Occipital lobe (tissue), 3 donors: ENCODE measurements at places on chromosomes 7 and 10.

GRCh38 chr7:30157204-30157603 is 22.4 kb downstream of the MTURN start:
- no peak for DNase-seq

DNA sequence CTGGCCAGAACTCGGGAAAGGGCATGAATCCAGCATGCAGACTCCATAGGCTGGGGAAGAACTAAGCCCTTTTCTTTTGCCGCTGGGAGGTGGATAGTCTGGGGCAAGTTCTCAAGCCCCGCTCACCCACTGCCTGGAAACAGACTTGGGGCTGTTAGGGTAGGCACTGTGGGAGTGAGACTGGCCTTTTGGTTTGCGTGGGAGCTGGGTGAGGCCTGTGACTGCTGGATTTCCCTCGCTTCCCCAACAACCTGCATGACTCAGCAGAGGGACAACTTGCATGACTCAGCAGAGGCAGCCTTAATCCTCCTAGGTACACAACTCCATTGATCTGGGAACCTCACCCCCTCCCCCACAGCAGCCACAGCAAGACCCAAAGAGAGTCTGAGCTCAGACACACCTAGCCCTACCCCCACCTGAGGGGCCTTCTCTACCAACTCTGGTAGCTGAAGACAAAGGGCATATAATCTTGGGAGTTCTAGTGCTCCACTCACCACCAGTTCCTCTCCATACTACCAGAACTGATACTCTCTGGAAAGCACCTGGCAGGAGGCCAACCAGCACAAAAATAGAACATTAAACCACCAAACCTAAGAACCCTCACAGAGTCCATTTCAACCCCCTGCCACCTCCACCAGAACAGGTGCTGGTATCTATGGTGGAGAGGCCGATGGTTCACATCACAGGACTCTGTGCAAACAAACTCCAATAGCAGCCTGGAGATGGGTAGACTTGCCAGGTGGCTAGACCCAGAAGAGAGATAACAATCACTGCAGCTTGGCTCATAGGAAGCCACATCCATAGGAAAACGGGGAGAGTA is 81.4 kb upstream of the LAMB4 start:
- DNase-seq, result no peak

DNA sequence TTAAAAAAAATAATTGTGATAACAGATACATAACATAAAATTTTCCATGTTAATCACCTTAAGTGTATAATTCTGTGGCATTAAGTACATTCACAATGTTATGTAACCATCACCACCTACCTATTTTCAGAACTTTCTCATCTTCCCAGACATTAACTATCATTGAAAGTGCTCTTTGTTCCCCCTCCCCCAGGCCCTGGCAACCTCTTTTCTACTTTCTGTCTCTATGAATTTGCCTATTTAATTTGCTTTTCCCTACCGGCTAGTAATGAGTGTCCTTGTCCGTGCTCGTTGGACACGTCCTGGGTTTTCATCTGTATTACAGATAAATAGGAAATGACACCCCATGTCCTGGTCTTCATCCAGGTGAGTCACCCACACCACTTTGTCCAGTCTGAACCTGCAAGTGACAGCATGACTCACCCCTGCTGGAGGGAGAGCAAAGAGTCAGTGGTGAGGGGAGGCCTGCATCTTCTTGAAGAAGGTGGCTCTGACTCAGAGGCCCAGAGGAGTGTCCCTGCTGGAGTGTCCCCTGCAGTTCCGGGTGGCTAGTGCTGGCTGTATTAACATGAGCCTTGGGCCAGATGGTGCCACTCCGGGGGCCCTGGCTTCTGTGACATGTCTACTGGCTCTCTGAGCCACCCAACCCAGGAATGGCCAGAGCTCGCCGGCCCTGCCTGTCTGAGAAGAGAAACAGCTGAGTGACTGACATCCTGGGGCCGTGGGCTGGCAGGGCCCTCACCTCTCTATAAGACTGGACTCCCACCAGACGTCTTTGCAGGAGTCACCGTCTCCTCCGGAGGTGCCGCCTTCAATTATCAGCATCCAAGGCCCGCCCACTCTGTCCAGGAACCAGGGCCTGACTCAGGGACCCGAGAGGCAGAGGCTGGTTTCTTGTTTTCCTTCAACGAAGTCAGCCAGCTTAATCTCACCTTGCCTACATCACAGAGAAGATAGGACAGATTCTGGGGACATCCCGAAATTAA is 503.2 kb upstream of the MKI67 start:
- no peak for DNase-seq

- DNase-seq, result no peak
These were observed 94.3 kb upstream of the IL6 start for GRCh38 chr7:22632674-22633073.

- no peak for DNase-seq
These were observed 888.5 kb upstream of the SORCS1 start for GRCh38 chr10:108052981-108053380.

DNA sequence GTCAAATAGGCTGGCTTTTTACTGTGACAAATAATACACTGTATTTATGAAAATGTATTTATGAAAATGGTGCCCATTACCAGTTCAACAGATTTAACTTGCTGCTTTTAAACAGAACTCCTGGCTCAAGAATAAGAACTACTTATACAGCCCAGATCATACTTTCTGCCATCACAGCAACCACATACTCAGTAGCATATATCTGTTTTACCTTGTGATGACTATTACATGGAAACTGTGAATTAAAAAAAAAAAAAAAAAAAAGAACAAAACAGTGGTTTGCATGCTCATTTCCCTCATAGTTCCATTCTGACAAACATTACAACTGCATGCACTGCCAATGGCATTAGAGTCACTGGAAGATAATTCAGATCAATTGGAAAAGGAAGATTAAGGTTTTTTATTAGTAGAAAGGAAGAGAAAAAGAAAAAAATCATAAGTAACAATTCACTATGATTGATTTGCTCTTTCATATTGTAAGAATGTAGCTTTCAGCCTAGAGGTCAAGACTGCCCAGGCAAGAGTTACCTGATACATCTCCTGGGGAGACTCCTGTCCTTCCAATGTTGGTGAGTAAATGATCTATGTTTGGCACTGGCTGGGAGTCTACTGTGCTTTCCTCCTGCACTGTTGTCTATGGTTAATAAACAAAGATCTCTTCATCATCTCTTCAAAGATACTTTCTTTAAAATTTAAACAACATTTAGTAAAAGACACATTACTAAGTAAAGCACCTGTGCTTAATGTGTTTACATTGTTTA is 132.8 kb downstream of the ARHGAP21 start:
- DNase-seq, result no peak

GRCh38 chr10:17113889-17114540 is 15.6 kb downstream of the CUBN start:
- no peak for DNase-seq

GRCh38 chr10:16271571-16271970 is 165.2 kb upstream of the PTER start:
- no peak for DNase-seq

DNA sequence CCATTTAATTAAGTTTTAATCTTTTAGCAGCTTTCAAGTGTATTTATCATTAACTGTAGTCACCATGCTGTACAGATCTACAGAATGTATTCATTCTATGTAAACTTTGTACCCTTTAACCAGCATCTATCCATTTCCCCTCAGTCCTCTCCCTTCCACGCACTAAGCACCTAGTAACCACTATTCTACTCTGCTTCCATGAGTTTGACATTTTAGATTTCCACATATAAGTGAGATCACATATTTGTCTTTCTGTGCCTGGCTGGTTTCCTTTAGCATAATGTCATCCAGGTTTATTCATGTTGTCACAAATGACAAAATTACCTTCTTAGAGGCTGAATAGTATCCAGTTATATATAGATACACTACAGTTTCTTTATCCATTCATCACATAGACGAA is 79.7 kb downstream of the BTAF1 start:
- DNase-seq, result no peak

DNA sequence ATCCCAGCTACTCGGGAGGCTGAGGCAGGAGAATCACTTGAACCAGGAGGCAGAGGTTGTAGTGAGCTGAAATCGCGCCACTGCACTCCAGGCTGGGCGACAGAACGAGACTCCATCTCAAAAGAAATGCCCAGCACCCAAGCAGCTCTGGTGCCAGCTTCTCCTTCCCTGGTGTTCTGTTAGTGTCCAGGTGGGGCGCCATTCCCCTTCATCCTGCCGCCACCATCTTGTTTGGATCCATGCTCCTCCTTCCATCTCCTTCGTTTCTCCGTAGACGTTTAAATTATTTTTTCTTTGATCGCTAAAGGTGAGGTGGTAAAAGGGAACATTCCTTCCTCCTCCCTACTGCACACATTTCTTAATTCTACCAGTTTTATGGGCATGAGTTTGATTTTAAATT is 30.3 kb downstream of the PROSER2 start:
- DNase-seq, result no peak

GRCh38 chr10:35394411-35394851 is 58.1 kb downstream of the CCNY start:
- DNase-seq, result no peak

- no peak for DNase-seq
These were observed 28.9 kb downstream of the TARP start for GRCh38 chr7:38244516-38244915.

DNA sequence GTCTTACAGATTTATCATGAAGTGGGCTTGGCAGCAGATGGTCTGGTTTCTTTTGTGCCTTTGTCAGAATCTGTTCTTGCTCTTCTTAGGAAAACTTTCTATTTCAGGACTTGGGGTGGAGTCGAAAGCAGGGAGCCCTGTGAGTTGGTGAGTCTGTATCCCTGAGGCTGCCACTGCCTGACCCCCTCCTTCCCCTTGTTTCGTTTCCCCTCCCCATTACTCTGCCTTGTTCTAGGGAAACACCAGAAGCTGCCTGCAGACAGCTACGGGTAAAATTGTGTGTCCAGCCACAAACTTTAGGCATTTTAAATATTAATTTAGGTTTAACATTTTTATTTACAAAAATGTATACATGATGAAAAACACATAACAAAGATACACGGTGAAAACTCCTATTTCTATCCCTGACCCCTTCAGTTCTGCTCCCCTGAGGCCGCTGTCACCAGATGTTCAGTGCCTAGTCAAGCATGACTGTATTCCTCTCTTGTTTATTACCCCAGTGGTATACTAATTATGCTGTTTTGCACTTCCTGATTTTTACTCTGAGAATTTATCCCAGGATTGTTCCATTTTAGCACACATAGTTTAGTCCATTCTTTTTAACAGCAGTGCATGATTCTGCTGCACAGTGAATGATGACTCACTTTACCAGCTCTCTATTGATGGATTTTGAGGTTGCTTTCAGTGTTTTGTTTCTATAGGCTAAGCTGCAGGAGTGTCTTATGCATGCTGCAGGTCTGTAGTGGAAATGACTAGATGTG is 9.1 kb downstream of the TSPAN14 start:
- DNase-seq, result no peak

DNA sequence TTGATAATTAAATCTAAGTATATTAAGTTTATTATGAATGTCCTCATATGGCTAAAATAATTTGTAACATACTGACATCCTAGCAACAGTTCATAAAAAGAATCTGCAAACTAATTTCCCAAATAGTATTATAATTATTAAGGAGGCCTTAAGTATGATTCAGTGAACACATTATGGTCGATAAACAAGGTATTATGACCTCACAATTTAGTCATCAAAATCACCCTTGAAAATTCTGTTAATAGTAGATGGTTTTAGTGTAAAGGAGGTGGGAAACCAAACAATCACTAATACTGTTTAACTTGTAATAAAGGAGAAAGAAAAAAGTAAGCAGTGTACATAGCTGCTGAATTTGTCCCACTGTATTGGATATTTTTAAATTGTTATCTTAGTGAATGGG is 2.1 kb downstream of the ETV1 start:
- DNase-seq, result no peak

- no peak for DNase-seq
These were observed 2.1 kb upstream of the HOXA1 start for GRCh38 chr7:27097686-27098577.

- no peak for DNase-seq
These were observed 1.1 kb downstream of the SNX13 start for GRCh38 chr7:17939211-17939605.

DNA sequence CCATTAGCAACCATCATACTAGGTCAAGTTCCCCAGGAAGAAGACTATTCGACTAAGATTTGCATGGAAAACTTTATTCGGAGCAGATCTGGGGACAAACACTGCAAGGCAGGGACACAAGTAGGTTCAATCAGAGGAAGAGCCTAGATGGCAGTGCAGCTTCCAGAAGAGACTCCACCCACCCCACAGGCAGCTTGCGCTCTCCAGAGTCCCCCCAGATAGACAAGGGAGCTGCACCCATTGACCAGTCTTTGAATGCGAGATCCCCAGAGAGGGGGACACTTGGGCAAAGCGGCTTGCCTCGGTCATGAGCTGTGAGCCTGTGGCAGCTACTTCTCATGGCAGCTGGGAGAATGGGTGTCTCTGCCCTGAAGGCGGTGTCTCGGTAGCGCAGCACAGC is 4.2 kb downstream of the GALNTL5 start:
- DNase-seq, result no peak

DNA sequence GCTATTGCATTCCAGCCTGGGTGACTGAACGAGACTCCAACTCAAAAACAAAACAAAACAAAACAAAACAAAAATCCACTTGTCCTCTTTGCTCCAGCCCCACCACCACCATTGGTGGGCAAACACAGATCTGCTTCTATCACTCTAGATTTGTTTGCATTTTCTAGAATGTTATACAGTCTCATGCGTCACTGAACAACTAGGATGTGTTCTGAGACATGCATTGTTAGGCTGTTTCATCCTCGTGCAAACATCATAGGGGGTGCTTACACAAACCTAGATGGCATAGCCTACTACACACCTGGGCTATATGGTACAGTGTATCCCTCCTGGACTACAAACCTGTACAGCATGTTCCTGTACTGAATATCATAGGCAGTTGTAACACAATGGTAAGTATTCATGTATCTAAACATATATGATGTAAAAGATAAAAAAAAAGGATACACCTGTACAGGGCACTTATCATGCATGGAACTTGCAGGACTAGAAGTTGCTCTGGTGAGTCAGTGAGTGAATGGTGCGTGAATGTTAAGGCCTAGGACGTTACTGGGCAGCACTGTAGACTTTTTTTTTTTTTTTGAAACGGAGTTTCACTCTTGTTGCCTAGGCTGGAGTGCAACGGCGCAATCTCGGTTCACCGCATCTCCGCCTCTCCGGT is 45.3 kb downstream of the BTBD16 start:
- DNase-seq, result no peak
